CMK (cell line): ENCODE measurements at places on chromosomes 5 and 9.

DNA sequence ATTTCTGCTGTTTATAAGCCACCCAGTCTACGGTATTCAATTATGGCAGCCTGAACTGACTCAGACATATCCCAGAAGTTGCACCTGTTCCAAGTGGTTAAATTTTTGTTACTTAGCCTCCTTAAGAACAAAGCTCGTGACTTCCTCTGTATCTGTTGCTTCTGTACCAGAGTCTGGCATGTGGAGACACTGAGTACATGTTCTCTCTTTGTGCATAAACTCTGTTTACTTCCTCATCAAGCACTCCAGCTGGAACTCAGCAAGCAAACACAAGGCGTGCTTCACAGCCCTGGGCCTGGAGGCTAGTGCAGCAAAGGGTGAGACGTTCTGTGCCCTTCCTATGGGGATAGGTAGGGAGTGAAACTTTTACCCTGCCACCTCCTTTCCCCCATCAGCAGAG, 19.0 kb downstream of the C9orf152 start:
- no peak for DNase-seq

- DNase-seq: no peak
These were observed 341.0 kb downstream of the EBF1 start for GRCh38 chr5:158758675-158759074.

GRCh38 chr9:113738496-113738892, 137.6 kb upstream of the ZNF618 start:
- no peak for DNase-seq

GRCh38 chr9:135499326-135500070, 984 bp upstream of the MRPS2 start:
- no peak for DNase-seq

DNA sequence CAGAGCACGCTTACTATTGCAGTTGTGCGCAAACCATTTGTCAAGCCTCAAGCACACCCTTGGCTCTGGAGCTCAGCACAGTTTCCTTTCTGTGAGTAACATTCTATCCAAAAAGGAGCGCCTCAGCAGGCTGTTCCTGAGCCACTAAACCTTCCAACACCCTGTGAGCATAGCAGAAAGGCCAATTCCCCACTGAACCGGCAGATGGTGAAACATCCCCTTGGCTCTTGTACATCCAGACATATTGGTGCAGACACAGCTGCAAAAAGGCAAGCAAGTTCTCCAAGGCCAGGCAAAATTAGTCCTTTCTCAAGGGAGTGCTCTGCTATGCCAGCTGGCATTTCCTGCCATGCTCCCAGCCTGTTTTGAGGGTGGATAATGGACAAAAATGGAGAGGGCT, 44.1 kb upstream of the CEMIP2 start:
- no peak for DNase-seq

DNA sequence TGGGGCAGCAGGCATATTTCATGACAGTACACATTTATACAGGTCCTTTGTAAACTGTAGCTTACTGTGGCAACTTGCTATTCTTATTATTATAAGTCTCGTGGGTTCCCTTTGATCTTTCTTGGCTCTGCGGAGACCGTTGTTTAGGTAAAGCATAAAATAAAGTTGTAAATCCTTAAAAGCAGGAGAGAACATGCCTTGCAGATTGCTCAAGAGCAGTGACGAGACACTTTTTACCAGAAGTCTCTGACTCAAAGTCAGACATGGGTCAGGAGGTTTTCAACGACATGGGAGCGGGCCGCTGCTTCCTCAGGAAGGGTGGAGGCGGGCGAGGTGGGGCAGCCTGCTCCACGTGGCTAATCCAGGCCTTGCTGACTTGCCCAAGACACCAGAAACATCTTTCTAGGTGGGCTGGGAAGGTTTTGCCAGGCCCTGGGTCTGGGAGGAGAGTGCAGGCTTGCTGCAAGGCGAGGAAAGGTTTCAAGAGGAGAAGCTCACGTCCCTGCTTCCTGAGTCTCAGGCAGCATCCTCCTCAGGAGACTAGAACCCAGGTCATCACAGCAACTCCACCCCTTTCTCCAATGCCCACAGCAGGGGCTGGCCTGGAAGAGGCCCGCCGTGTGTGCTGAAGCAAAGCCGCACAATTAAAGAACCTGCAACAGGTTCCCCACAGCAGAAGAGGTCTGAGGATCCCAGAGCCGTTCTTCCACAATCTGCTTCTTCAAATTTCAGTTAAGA, 6.5 kb downstream of the TBC1D2 start:
- no peak for DNase-seq

DNA sequence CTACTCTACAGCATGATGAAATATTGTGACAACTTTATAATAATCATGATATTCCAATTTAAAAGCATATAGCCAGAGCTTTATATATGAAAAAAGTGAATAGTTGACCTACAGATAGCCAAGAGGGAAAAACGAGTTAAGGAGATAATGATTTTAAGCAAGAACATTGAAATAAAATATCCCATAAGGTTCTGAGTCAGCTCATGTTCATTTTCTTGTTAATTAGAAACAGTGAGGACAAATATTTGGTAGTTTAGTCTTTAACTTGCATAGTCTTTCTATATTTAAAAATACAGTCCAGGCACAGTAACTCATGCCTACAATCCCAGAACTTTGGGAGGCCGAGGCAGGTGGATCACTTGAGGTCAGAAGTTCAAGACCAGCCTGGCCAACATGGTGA, 55.8 kb upstream of the CDH6 start:
- no peak for DNase-seq

DNA sequence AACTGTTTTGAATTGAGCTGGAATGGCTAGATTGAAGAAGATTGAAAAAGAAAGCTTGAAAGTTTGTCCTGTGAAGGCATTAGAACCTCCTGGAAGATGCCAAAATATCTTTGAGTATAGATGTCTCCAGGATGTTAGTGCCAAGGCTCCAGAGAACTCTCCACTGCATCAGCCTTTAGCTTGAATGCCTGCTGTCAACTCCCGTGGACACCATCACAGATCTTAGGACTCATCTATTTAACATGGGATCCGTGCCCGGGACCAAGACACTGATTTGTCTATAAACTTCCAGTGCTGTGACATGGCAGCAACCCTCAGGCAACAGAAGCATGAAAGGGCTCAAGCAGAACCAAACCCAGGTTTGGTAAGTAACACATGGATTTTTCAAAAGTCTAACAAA, 670.9 kb upstream of the ST8SIA4 start:
- no peak for DNase-seq

GRCh38 chr5:135317286-135317685, 81.7 kb downstream of the MACROH2A1 start:
- no peak for DNase-seq

GRCh38 chr9:35415402-35416097, 74.4 kb upstream of the RUSC2 start:
- DNase-seq: no peak

DNA sequence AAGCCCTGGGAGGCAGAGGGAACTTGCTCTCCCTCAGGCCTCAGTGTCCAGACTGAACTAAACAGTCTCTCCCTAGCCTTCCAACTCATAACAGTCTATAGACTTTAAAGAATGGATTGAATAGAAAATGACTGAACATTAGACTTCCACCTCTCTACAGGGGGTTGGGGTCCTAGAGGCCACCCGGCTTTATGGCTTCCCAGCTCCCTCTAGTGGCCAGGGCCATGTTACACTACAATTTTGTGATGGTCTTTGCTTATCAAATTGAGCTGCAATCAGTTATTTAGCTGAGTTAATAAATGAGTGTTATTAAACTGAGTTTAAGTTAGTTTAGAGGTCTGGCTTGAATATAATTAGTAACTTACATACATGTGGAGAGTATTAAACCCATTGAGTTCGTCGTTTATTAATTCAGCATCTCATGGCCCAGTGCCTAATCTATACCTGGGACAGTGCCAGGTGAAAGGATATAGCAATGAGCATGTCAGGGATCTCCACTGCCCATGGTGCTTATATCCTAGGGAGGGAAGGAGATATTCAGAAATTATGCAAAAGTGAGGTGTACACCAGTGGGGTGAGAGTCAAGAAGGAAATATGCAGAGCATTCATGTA, 105.2 kb downstream of the SH3TC2 start:
- peak; percentile 8 for DNase-seq

DNA sequence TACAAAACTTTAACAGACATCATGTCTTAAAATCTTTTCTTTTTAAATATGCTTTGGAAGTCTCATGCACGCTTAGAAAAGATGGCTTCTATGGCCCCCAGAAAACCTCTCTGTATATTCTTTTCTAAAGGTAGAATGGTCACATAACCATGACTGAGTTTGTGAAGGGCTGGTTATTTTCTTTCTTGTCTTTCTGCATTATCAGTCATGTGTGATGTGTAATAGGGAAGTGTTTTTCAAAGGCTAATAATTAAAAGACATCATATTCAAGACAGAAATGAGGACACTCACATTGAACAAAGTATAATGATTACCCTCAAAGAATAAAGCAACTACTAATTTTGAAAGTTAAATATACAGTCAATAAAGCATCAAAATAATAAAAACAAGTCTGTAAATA, 253.4 kb downstream of the TRPM3 start:
- DNase-seq: no peak

DNA sequence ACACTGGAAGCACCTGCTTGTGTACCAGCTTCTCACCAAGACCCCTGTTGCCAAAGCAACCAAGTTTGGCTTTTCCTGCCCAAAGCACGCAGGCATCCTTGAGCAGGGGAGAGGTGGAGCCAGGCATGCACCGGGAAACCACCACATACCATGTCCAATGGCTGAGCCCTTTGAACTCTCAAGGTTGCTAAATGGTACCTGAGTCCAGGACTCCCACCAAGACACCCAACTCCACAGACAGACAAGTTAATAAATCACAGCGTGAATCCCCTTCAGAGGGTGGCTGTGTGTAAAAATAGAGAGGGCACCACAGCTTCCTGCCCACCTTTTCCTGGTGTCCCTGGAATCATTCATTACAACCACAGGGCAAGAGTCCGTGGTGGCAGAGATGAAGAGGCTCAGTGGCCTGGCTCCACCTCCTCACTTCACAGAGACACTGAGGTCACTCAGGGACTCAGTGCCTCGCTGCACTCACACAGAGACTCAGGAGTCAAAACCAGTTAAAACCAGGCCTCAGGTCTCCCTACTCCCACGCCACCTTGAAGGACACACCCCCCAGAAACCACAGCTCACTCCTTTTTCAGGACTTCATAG, 143.7 kb downstream of the C5orf15 start:
- DNase-seq: no peak

- no peak for DNase-seq
These were observed 16.1 kb downstream of the TXN start for GRCh38 chr9:110240198-110240597.

DNA sequence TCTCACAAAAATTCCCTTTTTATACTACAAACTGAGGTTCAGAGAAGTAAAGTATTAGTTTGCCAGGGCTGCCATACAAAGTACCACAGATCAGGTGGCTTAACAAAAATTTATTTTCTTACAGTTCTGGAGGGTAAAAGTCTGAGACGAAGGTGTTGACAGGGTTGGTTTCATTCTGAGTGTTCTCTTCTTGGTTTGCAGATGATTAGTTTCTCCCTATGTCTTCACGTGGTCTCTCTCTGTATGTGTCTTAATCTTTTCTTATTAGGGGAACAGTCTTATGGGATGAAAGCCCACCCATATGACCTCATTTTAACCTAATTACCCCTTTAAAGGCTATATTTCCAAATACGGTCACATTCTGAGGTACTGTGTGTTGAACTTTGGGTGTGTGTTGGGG, 274.2 kb downstream of the BRINP1 start:
- DNase-seq: no peak

DNA sequence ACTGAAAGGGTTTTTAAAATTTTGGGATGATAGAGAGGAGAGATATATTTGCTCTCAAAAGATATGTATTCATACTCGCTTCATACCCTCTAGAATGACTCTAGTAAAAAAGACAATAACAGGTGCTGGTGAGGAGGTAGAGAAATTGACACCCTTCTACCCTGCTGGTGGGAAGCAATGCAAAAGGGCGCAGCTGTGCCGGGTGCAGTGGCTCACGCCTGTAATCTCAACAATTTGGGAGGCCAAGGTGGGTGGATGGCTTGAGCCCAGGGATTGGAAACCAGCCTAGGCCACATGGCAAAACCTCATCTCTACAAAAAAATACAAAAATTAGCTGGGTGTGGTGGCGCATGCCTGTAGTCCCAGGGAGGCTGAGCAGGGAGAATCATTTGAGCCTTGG, 33.9 kb upstream of the NXNL2 start:
- DNase-seq: no peak

DNA sequence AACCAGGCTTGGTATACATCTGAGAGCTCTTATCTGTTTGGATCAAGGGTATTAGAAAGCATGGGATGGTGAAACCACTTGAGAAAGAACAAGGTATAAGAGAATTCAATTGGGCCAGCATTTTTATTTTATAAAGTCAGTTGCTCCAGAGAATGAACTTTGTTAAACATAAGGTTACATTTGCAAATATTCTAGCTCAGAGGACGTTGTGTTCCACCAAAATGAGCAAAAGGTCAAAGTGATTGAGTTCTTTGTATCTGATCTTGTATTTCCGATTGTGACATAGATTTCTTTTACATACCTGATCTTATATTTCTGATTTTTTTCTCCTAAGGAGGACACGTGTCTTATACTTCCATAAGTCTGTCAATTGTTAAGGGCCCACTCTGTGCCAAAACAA, 8.6 kb upstream of the STARD4 start:
- DNase-seq: no peak

DNA sequence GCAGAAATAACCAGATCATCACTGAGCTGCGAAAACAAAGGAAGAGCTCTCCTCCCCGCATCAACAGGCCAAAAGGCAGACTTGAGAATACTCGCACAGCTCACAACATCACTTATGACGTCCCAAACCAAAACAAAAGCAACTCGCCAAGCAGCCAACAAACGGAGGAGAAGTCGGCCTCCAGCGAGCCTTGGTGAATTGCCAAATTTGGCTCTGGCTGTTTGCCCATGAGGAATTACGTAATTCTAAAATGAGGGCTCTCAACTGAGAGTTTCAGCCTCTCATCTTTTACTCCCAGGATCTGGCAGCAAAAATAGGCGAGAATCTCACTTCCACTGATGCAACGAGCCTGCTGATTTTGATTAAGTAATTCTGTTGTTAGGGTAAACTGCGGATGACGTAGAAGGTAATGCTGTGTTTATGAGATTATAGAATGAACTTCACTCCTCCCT, 51.7 kb upstream of the SEMA6A start:
- no peak for DNase-seq

DNA sequence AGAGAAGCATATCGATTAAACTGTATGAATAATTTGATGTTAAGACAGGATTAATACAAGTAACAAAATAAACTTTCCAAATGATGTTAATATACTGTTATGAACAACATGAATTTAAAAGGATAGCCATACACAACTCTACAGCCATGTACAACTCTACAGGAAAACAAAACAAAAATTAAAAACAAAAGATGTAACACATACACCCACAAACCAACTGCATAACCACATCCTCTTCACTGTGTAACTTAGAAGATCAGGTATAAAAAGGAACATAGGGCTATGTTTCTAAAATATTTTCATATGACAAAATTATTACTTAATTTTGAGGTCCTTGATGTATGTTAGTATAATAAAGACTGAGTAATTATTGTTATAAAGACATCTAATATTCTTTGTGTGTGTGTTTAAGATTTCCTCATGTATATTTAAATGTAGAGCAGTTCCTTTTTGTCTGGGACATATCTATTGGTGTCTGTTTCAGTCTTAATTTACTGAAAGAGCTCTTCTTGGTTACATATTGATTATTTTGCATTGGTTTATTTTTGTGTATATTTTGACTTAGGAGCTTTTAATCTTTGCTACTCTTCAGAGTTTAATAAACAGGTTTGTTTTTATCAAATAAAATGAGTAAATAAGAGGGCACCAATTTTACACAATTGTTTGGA, 966.8 kb upstream of the CTNND2 start:
- DNase-seq: no peak

GRCh38 chr9:137044502-137045177, 1.3 kb downstream of the NPDC1 start:
- DNase-seq: no peak

GRCh38 chr5:160685695-160686094, 166.3 kb downstream of the ATP10B start:
- DNase-seq: no peak
